ENCODE measurements at places on chromosomes 1 and 21.
A peak's percentile ranks its signal among the peaks of the same experiment; 100 is the strongest.

GRCh38 chr1:8226747-8227146 is 91.2 kb upstream of the SLC45A1 start:
- H3K36me3 ChIP-seq = no peaks in the 10 kb centered on the region
- H3K27ac ChIP-seq = no peak overlapping the region
- no peaks in the 10 kb centered on the region for H3K27me3 ChIP-seq
- H3K4me3 ChIP-seq = no peak overlapping the region

GRCh38 chr1:6517435-6517851 is 26.0 kb upstream of the PLEKHG5 start:
- H3K4me1 ChIP-seq = peaks cover 34% of the 10 kb centered on the region
- H3K27ac ChIP-seq = peak overlapping the region; percentile 71
- no peak for DNase-seq
- no peaks in the 10 kb centered on the region for H3K27me3 ChIP-seq

DNA sequence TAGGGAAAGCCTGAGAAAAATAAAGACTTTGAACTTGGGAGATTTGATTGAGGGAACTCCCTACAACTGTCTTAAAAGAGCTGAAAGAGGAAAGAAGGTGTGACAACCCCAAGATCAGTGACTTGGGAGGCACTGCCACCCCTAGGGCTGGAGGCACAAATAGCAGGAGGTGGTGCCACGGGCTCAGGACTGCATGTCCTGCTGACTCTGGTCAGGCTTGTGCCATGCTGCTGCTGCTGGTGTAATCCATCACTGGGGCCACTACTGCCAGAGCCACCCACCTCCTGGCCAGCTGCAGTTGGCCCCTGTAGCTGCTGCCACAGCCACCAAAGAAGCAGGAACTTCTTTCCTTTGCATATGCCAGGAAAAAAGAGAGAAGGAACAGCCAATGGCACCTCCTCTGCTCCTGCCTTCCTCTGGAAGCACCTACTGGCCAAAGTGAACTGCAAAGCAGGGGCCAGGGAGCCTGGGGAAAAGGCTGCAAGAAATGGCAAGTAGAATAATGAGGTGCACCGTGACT is 730.3 kb downstream of the PTPRU start:
- no peaks in the 10 kb centered on the region for H3K36me3 ChIP-seq
- peaks cover 3% of the 10 kb centered on the region for H3K4me1 ChIP-seq
- H3K4me3 ChIP-seq = no peak overlapping the region

DNA sequence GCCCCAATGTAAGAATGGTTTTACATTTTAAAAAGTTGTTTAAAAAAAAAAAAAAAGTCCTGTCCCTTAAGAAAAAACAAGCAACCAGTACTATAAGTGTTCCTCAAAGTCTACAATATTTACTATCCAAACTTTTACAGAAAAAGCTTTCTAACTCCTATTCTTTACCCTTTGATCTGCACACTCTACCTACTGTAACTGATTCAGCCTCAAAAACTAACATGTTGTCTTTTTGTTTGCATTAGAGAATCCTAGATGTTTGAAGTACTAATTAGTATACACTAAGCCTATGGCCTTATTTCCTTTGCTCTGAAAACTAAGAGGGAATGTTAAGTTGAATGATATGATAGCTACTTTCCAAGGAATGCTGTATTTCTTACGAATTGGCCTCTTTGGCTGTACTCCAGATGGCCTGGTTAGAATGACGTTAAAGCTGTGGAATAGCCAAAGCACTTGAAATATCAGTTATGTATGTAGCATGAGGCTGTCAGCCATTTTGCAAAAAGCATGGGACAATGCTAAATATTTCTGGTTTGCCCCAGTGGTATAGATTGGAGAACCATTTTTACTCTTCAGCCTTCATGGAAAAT is 234.8 kb downstream of the GPR52 start:
- DNase-seq = no peak
- H3K36me3 ChIP-seq = peaks cover 5% of the 10 kb centered on the region
- H3K4me3 ChIP-seq = no peak overlapping the region
- peaks cover 15% of the 10 kb centered on the region for H3K4me1 ChIP-seq
- H3K27me3 ChIP-seq = no peaks in the 10 kb centered on the region

DNA sequence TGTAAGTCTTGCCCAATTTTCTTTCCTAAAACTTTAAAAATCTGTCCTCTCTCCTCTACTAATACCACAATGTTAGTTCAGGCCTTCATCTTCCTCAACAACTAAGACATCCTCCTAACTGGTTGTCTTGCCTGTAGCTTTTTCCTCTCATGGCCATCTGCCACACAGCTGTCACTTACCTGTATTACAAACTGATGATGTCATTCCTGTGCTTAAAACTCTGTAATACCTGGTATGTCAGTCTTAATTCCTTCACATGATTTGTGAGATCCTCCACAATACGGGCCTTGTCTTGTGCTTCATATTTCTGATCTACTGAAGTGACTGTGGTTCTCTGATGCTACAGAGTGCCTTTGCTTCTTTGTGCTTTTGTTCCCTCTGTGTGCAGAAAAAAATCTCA is 9.8 kb downstream of the MRPS14 start:
- no peak overlapping the region for H3K4me3 ChIP-seq
- H3K36me3 ChIP-seq = peaks cover 43% of the 10 kb centered on the region
- no peaks in the 10 kb centered on the region for H3K27me3 ChIP-seq
